ENCODE measurements at places on chromosomes 5 and 9.

- DNase-seq, result no peak
Observed at GRCh38 chr9:20599195-20599594, 23.1 kb downstream of the MLLT3 start.

GRCh38 chr9:92517046-92517445 is 18.7 kb downstream of the ECM2 start:
- DNase-seq, result no peak

GRCh38 chr5:134874831-134875655 is 872 bp downstream of the TXNDC15 start:
- peak; percentile 75 for DNase-seq

GRCh38 chr5:91166059-91166807 is 216.9 kb downstream of the ARRDC3 start:
- no peak for DNase-seq

GRCh38 chr9:116327701-116328405 is 174.3 kb downstream of the PAPPA start:
- no peak for DNase-seq

GRCh38 chr9:10678790-10679189 is 66.0 kb upstream of the PTPRD start:
- DNase-seq, result no peak

DNA sequence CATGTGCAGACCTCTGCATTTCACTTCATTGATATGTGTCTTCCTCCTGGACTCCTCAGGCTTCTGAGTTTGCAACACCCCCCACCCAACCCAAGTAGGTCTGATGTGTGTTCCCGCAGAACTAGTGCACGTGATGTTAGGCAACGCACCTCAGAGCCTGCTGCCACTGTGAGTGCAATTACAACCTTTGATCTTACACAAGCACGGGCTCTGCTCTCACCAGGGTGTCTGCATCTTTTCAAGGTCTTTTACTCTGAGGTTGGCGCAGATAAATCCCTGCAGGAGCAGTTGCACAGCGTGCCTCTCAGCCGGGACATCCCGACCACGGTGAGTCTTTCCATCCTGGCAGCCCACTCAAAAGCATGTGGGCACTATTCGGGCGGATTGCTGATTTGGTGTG is 80.1 kb downstream of the EGFLAM start:
- no peak for DNase-seq

DNA sequence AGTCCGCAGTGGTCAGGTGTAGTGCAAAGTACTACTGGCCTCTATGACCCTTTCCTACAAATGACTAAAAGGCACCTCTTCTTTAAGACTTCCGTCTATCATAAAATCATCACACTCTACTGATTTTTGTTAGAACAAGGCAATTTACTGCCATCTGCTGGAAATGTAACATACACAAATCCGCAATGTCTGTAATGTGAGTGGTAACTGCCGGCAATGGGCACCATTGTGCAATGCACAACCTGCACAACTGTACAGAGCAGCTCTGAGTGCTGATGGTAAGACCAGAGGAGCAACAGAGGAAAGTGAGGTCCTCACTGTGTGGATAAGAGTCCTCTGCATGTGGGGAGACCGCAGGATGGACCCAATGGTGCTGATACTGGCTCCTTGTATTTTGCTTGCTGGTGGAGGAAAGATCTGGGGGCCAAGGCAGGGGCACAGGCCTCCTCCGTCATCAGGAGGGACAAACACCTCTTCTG is 103.7 kb downstream of the ATPSCKMT start:
- DNase-seq, result no peak

DNA sequence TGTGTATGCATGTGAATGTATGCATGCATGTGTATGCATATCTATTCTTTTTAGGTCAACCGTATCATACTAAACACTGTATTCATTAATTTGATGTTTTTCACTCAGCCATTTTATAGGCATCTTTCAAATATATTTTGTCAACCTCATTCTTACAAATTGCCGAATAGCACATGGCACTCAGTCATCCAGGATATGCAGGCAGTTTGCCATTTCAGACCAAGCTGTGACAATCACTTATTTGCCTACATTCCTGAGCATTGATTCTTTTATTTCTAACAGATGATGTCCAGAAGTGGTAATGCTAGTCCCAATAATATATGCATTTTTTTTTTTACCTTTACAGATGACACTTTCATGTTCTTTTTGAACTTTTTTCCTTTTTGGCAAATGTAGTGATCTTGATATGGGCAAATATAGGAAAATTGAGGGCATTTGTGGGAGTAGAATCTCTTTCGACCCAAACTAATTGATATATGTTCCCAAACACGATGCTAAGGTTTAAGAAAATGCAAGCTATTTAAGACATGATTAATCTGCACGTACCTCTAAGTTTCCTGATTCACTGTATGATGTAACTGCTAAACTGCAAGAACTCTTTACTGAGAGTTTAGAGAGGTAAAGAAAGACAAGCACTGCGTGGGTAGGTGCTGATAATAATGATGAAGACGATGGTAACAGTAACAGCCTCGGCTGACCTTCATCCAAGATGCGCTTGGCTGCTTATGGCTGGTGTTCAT is 153.9 kb upstream of the DAP start:
- DNase-seq, result no peak

DNA sequence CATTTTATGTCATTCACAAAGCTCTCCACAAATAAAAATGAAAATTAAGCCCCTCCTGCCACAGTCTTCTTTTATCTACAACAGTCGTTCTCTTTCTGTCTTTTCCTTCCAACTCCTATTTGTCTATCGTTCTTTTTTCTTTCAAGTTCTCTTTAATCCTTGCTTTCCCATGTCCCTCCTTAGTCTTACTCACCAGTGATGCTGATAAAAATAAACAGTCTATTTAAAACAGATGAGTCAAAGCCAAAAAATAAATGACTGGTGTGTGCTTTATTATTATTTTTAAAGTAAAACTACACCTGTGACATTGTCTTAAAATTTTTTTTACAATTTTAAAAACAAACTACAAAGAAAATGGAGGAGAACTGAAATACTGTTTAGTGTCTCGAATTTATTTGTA is 137.1 kb upstream of the TMEM161B start:
- DNase-seq, result no peak

GRCh38 chr9:95012035-95012708 is 285.7 kb downstream of the AOPEP start:
- DNase-seq, result no peak

- DNase-seq, result no peak
Observed at GRCh38 chr9:95606489-95607350, 89.9 kb upstream of the PTCH1 start.

- DNase-seq, result peak; percentile 45
Observed at GRCh38 chr9:4985386-4986266, 554 bp downstream of the JAK2 start.

DNA sequence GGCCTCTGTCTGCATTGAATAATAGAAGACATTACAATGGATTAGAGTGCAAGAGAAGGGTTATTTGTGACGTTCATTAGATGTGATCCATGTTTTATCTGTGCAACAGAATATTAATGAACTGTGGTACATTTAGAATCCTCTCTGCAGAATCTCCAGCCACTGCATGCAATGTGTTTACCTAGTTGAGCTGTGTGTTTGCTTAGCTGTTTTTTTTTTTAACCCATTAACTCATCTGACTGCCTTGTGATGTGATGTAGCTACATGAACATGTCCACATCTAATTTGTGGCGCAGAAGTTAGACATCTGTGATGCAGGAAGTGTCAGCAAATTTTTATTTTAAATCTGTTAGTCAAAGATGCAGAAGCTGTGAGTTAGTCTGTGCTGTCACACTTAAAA is 236.9 kb downstream of the CD180 start:
- DNase-seq, result no peak

DNA sequence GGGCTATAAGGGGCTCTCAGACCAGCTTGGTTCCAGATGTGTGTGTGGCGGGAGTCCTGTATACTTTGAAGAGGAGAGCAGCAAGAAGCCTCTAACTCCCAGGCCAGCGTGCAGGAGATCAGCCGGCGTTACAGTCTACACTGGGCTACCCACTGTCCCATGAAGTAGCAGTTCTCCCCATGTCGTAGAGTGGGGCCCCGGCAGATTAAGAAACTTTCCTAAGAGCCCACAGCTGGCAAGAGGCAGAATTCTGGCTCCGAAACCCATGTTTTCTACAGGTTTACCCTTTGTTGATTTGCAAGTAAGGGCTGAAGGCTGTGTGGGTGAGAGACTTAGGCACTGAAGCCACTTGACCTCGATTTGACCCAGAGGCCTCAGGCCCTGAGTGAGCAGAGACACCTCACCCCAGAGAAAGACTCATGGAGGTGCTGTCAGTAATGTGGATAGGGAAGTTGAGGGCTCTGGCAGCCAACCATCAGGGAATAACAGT is 881 bp upstream of the B4GALT1 start:
- no peak for DNase-seq

GRCh38 chr9:96425500-96426169 is 7.5 kb upstream of the ZNF367 start:
- DNase-seq, result no peak

- no peak for DNase-seq
Observed at GRCh38 chr5:73749485-73750270, 123.7 kb downstream of the ARHGEF28 start.

GRCh38 chr5:143515829-143516228 is 112.3 kb upstream of the NR3C1 start:
- peak; percentile 33 for DNase-seq

DNA sequence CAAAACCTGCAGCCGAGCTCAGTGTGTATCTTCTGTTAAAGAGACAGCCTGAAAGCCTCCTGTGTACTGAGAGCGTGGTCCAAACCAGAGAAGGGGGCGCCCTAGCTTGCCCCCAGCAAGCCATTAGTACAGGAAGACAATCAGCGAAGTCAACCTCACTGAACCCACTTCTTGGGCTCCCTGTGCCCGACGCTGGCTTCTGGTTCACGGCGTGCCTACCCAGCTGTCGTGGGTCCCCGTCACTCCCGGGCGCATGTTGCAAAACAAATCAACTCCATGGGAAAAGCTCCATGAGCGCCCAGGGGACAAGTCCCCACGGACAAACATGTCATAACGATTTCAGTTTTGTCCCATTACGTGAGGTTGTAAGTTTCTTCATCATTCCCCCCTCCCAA is 326.9 kb downstream of the SH3GL2 start:
- DNase-seq, result no peak

DNA sequence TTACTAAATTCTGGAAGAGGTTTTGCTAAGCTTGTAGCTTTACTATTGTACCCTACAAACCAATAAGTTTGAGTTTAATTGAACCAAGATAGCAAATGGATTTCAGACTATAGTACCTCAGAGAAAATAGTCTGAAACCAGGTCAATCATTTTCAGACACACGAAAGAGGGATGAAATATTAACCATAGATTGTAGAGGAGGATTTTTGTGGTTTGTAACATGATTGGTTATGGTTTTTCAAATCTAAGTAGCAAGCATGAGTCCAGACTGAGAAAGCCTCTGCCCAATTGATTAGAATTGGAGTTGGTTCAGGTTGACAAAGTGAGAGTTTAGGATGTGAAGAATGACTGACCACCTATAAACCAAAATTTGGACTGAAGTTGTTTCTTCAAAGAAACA is 562.7 kb upstream of the DMAC1 start:
- no peak for DNase-seq

DNA sequence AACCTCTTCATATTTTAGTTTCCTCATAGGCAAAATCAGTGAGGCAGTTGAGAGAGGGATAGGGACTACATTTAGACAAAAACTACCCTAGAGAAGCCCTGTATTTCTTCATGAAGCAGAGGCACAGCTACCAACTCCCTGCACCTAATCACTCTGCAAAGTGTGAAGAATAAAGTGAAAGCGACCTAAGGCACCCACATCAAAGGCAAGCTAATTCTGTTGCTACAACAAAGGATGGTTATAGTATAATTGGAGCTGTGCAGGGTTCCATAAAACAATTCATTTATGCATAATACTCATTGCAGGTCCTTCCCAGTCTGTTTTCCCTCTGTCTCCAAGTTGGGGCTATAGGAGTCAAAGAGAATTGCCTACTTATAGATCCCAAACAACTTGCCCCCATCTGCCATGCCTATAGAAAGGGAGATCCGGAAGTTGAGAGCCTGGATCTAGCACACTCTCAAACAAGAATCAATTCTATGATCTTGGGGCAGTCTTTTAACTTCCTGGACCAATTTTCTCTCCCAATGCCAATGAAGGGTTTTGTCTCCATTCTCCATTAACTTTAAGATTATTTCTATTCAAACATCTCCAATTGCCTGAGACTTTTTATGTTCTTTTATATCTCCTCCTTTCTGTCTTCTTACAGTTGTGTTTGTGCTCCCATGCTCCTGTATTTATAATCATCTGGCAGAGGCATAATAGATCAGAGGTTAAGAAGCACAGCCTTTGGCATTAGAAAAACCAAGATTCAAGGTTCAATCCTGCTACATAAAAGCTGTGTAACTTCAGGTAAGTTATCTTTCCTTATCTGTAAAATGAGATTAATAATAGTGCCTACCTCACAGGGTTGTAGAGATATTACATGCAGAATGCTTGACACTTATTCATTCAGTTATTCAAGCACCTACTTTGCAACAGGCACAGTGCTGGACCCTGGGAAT is 56.0 kb upstream of the PTGER4 start:
- no peak for DNase-seq

DNA sequence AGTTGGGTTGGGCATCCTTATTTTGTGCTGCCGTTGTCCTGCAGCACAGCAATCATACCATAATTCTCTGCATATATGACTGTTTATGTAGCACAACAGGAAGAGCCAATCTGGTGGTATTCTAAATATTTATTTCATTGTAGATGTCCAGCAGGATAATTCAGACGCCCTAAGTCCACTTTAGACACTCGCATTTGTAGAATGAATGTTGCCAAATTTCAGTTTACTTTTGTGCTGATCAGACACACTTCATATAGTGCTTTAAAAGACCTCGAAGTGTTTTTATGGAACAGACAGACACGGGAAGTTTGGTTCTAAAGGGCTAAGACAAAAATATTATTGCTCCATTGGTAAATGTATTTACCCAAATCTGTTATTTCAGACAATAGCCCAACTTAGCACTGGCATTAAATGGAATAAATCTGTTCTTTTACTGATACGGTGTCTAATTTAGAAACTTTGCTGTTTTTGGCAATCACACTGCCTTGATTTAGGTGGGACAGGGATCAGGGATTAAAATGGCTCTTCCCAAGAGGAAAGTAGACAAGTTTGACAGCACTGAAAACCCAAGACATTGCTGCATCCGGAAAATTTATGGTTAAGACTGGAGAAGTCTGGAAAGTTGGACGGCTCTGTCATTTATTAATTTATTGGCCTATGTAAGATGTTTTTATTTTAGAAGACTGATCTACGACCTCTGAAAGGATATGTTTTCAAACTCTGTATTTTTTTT is 35.3 kb downstream of the PRDM6 start:
- DNase-seq, result no peak

- DNase-seq, result no peak
Observed at GRCh38 chr9:38063363-38063707, 5.7 kb downstream of the SHB start.

DNA sequence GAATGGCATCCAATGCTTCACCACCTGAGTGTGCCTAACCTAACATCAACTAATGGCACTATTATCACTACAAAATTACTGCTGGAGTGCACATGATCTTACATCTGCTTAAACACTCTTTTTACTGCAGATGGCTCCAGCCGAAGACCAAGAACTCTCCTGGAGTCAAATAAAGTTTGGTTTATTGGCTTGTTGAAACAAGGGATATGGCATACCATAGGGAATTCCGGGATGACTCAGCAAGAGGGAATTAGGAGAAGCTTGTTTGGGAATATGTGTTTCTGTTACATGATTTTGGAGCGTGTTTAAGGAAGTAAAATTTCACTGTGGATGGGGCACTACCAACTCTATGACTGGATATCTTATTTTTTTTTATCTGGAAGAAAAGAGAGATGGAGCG is 872.6 kb downstream of the DTWD2 start:
- no peak for DNase-seq

GRCh38 chr5:106759581-106759980 is 911.2 kb downstream of the EFNA5 start:
- no peak for DNase-seq

- DNase-seq, result no peak
Observed at GRCh38 chr9:38274800-38275199, 117.7 kb upstream of the ALDH1B1 start.

Measured in left ventricle myocardium superior (tissue), 1 donor.